ENCODE measurements at places on chromosomes 16 and 17.

DNA sequence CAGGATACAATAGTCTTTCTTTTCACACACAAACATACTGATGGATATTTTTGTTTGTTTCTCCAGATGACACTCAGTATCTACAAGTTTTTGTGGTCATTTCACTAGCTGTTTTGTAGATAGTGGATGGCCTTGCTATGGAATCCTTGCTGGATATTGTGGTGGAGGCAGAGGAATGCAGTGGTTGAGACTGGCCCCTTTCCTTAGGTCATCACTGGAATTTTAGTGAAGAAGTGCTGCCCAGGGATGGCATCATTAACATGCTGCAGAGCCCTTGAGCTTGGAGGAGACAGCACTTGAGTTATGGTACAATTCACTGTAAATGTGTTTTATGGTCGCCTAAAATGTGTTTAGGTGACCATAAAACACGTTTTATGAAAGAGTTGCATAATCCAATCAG lies 455.9 kb upstream of the HSBP1 start:
- no peak for DNase-seq

DNA sequence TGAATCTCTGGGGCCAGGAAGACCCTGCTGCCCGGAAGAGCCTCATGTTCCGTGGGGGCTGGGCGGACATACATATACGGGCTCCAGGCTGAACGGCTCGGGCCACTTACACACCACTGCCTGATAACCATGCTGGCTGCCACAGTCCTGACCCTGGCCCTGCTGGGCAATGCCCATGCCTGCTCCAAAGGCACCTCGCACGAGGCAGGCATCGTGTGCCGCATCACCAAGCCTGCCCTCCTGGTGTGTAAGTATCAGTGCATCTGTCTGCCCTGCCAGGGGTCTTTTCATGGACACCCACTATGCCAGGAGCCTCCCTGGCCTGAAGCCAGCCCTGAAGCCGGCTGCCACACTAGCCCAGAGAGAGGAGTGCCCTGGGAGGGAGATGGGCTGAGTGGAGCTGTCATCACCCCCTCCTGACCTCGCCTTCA lies at the start of gene CETP:
CETP (plus strand) TSS at position 100 of the 431 bp plus-strand sequence; CDS start at position 130, 30 bp downstream.
- no peak for DNase-seq

- no peak for DNase-seq
Measured at GRCh38 chr16:56226845-56227525, 35.7 kb downstream of the GNAO1 start.

DNA sequence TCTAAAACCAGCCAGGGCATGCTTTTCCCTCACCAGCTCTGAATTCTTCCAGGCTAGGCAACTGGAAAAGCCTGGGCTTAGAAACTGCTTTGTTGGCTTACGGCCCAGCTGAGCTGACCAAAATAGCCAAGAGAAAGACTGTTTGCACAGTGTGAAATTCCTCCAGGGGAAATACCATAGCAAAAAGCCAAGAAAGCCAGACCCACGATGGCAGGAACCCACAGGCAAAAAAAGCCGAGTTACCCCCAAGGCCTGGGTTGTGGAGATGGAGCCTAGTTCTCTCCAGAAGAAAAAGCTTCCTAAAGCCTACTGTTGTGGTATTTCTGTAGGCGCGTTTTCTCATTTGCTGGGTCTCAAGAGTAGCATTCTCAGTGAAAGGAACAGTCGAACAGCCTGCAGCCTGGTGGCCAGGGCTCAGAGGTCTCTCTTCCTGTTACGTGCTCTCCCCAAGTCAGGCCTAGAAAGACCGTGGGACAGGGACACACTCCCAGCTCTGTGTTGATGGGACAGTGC lies 9.2 kb downstream of the SP2 start:
- no peak for DNase-seq

GRCh38 chr17:83195330-83196023 lies 116.1 kb downstream of the METRNL start:
- no peak for DNase-seq

- DNase-seq = no peak
Measured at GRCh38 chr16:57750796-57751538, 15.4 kb downstream of the KATNB1 start.

DNA sequence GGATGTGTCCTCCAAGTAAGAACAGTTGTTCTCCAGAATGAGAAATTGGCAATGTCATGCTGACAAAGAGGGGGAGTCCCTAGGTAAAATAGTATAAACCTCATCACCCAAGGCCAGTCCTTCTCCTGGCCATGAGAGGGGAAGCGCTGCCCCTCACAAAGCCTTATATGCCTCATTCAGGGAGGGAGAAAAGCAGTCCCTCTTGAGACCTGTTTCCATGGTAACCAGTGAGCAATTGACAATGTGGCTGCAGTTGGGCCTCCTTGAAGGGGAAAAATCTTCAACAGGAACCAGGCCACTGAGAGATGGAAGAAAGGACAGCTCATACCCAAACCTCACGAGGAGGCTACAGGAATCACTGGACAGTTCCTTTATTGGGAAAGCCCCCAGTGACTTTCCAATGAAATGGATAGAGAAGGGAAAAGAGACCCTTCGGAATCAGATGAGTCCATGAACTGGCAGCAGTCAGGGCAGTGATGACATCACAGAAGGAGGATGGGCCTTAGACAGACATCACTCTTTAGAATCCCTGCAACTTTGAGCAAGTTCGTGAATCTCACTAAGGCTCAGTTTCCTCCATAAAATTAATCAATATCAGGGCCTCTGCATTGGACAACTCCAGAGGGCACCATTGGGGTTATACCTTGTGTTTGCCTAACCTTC lies 275.7 kb downstream of the TOX3 start:
- no peak for DNase-seq

DNA sequence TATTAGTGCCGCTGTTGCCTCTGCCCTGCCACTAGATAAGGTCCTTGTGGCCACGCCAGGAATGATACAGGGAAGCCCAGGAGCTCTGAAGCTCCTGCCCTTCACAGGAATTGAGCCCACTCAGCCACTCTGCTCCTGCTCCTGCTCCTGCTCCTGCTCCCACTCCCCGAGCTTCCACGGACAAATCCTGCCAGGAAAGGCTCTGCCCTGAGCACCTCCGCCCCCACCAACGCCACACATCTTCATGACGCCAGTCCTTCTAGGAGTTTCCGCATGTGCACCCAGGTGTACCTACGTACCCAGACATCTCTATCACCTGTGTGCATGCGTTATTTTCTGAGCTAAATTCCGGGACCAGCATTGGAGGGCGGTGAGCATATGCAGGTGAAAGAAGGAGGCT lies 369.1 kb downstream of the C16orf95 start:
- no peak for DNase-seq

- no peak for DNase-seq
Measured at GRCh38 chr16:80739523-80739922, 64.9 kb downstream of the CDYL2 start.

GRCh38 chr16:3590736-3591435 lies 13.7 kb upstream of the NLRC3 start:
- no peak for DNase-seq

- no peak for DNase-seq
Measured at GRCh38 chr17:12296209-12296625, 275.5 kb downstream of the MAP2K4 start.

- DNase-seq = no peak
Measured at GRCh38 chr16:66359012-66359411, 7.5 kb upstream of the CDH5 start.
